Stimulated activated CD8-positive, alpha-beta memory T cell treated with anti-CD3 and anti-CD28 coated beads, Interleukin-4, amount 100 ng/mL, for 4 hours (primary cell): ENCODE measurements at places on chromosomes 16 and 17.

DNA sequence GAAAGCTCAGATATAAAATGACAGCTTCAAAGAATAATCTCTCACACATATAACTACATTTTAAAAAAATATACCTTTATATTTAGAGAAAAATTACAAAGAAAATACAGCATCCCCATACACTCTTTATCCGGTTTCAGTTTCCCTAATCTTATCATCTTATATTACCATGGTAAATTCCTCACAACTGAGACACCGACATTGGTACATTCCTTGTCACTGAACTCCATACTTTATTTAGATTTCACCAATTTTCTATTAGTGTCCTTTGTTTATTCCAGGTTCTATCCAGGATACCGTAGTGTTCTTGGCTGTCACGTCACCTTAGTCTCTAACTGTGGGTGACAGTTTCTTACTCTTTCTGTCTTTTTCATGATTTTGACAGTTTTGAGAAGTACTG is 22.0 kb upstream of the ABCA10 start:
- no peak for DNase-seq

DNA sequence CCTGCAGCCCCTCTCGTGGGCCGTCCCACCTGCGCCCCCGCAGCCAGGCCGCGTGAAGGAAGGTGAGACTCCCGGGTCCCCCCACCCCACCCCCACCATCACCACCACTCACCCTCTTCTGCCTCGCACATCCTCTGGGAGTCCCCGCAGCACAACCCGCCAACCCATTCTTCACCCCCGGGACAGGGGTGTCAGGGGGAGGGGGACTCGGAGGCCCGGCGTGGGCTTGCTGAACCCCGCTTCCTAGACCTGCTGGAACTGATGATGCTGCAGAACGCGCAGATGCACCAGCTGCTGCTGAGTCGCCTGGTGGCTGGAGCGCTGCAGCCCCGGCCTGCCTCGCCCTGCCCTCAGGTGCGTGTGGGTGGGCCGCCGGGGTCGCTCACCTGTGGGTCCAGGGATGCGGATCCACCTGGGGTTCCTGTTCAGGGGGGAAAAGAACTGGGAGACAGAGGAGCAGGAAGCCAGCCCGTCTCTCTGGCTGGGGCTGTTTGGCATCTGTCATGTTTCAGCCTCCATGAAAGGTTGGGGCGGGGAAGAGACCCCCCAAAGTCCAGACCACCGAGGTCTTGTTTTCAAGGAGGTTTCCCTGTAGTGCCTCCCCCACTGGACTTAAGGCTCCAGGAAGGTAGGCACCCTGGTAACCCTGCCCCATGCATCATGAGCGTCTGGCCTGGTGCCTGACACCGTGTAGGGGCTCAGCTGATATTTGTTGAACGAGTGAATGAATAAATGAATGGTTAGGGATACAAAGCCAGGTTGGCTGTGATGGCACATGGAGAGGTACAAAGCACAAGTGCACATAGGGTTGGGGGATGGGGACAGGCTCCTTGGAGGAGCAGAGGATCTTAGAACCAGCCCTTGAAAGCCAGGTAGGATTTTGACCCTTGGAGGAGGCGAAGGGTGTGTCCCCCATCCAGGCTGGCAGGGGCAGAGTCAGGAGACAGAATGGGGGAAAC is 849 bp downstream of the PRR29 start:
- no peak for DNase-seq

GRCh38 chr17:77140878-77141767 is at the start of gene SEC14L1:
TSS of gene SEC14L1 (plus strand) at chr17:77140969. CDS start at chr17:77143597, 2,628 bp downstream.
- DNase-seq = no peak

DNA sequence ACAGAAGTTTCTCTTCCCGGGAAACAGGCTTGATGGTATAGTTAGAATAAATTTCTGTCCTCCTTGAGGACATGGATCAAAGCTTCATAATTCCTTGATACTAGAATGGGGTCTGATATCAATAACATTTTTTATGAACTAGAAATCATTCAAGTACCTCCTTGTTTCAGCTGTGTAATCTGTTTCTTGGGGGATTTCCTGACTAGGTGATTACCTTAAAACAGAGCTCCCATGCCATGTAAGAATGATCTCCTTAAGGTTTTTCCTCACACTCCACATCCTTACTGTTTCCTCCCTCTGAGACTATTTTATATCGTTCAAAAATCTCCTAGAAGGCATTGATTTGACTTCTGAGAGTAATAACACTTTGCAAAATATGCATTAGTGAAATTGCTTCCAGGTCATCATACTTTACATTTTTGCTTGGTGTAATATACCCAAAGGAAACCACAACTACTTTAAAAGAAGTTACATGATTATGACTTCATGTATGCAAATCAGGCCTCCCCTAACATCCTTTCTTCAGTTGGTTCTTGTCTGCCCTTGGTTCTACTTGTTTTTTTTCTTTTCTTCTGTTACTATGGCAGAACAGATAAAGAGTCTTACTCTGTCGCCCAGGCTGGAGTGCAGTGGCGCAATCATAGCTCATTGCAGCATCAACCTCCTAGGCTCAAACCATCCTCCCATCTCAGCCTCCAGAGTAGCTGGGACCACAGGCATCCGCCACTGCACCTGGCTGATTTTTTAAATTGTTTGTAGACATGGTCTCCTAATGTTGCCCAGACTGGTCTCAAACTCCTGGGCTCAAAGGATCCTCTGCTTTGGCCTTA is 388.8 kb downstream of the ZFHX3 start:
- DNase-seq = no peak

- DNase-seq = no peak
Observed at GRCh38 chr16:4486126-4486893, 10.1 kb downstream of the HMOX2 start.

DNA sequence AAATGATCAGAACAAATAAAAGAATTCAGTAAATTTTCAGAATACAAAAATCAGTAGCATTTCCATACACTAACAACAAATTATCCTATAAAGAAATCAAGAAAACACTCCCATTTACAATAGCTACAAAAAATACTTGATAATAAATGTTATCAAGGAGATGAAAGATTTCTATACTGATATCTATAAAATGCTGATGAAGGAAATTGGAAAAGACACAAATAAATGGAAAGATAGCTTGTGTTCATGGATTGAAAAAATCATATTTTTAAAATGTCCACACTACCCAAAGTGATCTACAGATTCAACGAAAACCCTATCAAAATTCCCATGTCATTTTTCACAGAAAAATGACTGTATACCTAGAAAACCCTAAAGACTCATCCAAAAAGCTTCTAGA is 18.1 kb downstream of the SLFN12 start:
- no peak for DNase-seq

GRCh38 chr17:30933966-30934365 is 12.2 kb downstream of the ADAP2 start:
- DNase-seq = no peak

- no peak for DNase-seq
Observed at GRCh38 chr17:64001763-64002529, 3.8 kb downstream of the PRR29 start.

DNA sequence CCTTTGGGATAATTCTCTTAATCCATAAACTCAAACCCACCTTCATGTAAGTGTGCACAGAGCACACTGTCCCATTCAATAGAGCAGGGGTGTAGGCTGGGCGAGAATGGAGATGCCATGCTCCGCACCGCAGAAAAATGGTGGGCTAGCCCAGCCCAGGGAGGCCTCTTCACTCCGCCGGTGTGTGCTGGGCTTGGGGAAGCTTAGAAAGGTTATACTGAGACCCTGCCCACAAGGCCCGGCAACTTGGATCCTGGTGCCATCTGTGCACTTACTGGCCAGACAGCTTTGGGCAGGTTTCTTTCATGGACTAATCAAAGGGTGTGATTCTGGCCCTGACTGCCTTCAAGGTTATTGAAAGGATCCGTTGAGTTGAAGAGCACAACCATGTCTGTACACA is 3.7 kb upstream of the STAT5A start:
- no peak for DNase-seq

DNA sequence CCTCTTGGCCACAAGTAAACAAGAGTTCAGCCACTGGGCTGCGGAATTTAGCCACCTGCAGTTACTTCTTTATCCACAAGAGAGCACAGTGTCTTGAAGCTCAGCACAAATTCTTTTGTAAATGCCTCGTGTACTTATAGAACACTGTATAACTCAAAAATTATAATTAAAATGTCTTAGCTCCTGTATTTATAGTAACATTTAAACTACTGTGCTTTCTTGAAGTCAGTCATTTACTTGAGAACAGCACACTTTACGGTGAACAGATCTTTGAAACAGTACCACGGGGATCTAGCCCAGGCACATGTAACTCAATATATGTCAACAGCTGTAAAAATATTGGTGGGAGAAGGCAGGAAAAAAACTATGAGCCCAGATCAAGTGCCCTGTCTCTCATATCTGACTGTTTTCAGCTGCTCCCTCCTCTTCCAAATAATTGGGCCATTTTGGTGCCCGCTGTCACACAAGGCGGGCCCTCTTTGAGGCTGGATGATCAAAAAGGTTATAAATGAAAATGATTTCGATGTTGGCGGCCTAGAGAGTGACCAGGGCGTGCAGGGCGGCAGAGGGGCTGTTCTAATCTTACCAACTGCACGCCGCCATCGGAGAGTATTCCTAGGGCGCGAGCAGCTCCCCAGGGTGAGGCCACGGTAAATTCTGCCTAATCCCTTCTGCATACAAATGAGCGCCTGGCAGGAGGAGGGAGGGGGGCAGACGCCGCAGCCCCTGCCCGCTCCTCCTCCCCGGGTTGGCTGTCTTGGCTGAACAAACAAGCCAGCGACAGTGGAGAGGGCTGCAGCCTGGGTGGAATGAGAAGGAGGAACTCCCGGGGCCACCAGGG is 183.2 kb downstream of the C16orf78 start:
- no peak for DNase-seq

DNA sequence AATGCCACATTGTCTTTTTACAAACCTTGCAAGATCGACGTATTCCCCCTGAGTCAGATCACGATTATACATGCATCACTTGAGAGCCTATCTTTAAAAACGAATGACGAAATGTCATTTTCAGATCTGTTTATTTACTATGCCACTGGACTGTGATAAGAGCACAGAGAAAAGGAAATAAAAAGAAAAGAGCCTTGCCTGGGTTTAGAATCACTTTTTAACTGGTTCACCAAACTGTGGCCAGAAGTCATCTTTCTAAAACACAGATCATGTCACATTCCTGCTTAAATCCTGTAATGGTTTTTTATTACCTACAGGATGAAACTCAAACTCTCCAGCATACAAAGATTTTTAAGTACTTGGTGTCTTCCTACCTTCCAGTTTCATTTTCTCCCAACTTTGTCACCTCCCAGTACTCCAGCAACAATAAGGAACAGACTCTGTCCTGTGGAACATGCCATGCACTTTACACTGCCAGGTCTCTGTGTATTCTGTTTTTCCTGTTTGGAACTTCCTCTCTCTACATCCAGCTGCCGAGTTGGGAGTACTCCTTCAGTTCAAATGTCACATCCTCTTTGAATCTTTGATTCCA is 91.5 kb downstream of the SNX11 start:
- DNase-seq = no peak

DNA sequence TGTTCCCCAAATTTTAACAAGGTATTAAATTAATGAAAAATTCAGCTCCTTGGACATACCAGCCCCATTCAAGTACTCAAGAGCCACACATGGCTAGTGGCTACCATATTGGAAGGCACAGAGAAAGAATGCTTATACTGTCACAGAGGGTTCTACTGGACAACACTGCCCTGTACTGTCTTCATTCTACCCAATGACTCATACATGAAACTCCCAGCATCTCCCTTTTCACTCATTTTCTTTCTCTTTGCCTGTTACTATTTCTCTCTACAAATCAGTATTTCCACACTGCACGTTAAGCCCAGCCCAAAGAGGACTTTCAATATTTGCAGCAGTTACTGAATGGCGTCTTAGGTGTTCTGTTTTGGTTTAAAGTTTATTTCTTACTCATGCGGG is 72.1 kb upstream of the RCVRN start:
- DNase-seq = no peak

GRCh38 chr16:87498324-87499188 is 5.7 kb upstream of the ZCCHC14 start:
- DNase-seq = no peak

GRCh38 chr16:57999971-58000705 is at the start of gene ZNF319:
TSS of gene ZNF319 (minus strand) at chr16:58000672. CDS start at chr16:57998265, 2,407 bp downstream.
- no peak for DNase-seq

DNA sequence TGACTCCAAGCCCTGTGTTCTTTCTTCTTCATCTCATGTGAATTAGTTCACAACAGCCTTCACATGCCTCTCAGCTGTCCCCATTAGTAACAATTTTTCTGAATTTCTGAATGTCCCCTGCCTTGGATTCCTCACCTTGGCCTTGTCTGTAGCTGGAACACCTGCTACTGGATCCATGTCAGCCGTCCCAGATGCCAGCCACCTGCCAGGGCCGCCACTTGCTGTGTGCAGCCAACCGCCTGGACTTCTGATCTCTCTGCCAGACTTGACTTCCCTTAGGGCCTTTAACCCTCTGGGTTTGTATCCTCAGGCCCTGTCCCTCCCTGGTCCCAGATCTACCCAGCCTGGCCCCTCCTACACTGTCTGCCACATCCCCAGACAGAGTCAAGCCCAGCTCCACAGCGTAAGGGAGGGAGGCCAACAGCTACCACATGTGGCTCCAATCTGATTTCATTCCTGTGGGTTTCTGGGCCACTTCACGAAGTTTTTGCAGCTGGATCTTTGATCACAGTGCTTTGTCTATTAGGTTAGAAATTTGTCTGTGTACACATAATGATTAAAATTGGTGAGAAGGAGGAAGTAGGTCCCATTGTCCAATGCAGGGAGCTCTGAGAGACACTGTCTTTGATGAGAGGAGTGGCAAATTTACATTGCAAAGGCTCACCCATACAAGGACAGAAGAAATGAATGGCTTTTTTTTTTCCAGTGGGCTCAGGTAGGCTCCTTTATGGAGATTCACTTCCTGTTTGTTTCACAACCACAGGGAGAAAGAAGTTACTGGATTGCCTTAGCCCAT is 15.3 kb downstream of the MPP2 start:
- DNase-seq = no peak

DNA sequence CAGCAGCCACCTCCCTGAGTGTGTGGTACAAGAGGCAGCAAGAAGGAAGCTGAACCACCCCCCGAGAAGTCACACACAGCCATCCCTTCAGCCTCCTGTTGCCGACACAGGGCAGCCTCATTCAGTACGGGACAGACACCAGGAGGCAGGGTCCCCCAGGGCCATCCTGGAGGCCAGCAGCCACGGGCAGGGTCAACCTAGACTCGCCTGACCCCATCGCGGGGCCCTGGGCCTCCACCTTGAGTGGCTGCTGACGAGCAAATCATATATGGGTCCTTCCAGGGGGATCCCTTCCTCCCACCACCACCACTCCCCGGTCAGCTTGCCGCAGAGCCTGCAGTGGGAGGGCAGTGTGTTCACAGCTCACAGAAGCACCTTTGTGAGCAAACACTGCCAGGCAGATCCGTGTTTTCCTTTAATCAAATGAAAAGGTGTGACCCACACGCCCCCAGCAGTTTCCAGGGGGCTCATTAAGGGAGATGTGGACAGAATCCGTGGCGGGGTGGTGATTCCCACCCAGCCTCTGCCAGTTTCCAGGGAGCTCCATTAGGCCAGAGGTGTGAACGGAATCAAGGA is 5.6 kb upstream of the ACSF3 start:
- DNase-seq = no peak

GRCh38 chr17:42804918-42805367 is 6.3 kb downstream of the CNTD1 start:
- no peak for DNase-seq
